ENCODE measurements at places on chromosomes 5 and 9.
A peak's percentile ranks its signal among the peaks of the same experiment; 100 is the strongest.

DNA sequence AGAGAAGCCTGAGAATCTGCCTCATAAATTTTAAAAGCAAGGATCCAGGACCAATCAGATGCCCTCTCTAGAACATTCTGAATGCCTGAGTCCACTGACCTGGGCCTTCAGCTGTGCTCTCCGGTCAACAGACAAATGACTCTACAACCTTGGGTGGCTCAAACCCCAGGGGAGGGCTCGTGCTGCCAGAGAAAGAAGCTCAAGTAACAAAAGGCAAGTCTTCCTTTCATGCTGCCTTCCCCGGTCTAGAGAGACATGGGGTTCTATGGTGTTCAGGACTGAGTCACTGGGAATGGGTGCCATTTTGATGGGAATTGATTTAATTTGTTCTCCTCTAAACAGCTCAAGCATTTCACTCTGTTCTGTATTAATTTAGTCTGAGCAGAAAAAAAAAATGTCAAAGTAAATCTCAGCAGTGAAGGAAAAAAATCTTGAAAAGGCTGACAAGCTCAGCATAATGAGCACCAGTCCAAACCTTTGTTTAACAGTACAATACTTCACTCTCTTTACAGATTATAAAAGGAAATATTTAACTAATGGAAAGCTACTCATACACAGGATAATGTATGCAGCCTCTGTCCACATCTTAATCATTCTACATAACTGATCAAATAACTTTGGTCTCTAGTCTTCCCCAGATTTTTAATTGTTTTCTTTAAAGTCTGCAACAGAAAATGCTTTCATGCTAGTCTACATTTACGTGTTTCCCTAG lies 191.0 kb downstream of the GLIS3 start:
- no peak for DNase-seq

DNA sequence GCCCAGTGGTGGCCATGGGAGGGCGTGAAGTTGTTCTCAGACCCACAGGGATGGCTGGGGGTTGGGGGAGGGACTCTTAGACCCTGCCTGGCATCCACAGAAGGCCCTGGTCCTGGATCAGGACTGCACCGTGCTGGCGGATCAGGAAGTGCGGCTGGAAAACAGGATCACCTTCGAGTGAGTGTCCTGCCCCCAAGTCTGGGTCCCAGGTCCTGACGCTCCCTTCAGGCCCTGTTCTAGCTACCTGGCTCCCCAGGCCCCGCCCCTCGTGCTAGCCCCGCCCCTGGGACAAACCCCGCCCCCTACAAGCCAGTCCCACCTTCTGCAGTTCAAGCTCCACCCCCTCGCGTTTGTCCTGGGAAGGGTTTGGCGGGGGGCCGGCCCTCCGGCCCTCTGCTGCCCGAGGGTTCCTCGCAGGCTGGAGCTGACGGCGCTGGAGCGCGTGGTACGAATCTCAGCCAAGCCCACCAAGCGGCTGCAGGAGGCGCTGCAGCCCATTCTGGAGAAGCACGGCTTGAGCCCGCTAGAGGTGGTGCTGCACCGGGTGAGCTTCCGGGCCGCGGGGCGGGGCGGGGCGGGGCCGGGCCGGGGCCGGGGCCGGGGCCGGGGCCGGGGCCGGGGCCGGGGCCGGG lies 12.9 kb downstream of the RGS14 start:
- DNase-seq, result peak; percentile 48

DNA sequence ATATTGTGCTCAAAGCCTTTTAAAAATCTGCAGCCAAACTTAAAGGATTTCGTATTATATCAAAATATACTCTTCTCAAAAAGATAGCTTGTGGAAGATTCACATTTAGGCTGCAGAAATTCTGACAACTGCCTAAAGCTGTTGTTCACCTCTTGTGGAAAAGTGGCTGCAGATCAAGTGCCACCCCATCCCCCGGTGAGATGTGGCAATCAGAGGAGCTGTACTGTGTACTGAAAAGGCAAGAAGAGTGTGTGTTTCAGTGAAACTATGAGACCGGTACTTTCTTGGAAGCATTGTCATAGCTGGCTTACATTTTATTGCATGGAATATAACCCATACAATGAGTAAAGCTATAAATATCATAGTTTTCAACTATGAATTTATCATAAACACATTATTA lies 64.3 kb downstream of the CDH18 start:
- DNase-seq, result no peak

DNA sequence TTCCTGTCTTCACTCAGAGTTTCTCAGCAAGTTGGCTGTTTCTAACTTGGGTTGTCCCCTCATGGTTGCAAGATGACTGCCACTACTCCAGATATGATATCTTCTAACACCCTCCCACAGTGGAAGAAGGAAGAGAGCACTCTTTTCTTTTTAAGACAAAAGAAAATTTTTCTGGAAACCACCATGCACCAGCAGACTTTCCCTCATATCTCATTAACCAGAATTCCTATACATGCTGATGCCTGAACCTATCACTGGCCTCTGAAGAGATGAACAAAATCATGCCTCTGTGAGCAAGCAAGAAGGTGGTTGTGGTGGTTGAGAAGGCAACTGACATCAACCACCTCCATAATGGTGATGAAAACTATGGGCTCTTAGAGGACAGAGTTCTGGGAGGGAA lies 56.8 kb downstream of the FEM1C start:
- DNase-seq, result no peak

GRCh38 chr9:77975806-77976205 lies 55.8 kb downstream of the GNAQ start:
- DNase-seq, result no peak

- no peak for DNase-seq
Measured at GRCh38 chr5:99331061-99331460, 402.3 kb upstream of the CHD1 start.

DNA sequence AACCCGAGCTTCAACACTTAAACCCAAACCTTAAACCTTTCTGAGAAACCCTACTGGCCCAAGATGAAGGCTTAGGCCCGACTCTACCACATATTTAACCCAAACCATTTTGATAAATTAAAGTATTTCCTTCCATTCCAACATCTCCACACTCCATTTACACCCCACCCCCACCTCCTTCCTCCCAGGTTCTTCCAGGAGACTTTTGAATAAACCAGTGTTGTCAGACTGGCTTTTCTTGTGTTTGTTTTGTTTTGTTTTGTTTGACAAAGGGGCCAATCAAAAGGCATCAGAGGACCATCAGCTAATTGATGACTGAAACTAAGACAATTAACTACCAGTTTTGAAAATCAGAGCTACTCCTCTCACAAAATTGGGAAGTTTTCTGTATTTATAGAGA lies 4.6 kb upstream of the ZNF608 start:
- no peak for DNase-seq

GRCh38 chr5:108696951-108697715 lies 50.6 kb upstream of the FER start:
- no peak for DNase-seq

- DNase-seq, result no peak
Measured at GRCh38 chr9:117526674-117527073, 111.8 kb upstream of the ASTN2 start.

DNA sequence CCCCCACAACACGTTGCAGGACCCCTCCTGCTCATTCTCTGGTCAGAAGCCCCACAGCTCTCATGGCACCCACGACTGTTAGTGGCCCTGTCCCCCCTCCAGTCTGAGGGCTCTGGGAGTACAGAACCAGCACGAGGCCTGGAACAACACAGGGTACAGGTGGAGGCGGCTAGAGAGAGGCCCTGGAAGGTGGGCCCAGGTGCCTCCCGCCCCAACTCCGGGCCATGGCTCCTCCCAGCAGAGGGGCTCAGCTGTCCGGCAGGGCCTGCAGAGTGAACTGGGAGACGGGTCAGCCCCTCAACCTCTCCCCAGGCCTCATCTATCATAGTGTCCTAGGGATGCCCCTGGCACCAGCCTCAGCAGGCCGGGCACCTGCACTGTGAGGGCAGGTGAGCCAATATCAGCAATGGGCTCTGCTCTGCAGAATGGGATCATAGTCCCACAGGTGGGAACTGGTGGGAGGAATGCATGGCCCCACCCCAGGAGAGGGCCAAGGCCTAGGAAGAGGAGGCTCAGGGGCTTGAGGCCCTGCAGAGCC lies 58.6 kb downstream of the BARX1 start:
- no peak for DNase-seq

GRCh38 chr9:35646153-35646532 lies 4.6 kb downstream of the SIT1 start:
- DNase-seq, result no peak

DNA sequence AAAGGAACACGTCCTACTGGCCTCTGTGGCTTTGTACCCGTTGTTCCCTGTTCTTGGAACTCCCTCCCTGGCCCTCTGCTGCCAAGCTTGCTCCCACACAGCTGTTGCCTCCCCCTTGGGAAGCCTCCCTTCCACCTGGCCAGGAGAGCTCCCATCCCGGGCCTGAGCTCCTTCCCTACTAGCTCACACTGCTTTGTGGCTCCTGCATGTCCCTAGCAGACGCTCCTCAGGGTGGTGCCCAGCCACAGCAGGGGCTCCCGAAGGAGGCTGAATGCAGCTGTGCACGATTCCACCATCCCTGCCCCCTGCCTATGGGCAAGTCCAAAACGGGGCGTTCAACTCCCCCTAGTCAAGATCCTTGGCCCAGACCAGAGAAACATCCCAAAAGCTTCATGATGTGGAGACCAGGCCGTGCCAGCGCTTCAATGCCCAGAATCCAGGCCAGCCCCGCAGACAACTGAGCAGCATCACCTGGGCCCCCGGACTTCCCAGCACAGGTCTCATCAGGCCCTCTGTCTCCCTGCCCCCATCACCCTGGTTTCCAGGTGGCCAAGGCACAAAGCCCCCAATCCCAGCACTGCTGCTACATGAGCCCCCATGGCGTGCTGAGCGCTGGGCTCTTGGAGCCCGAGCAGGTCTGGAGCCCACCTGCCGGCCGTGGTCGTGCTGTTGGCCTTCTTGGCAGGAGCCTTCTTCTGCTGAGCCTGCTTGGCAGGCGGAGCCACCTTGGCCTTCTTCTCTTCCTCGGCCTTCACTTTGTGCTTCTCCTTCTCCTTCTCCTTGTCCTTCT lies 14.3 kb downstream of the BRD3OS start:
- DNase-seq, result no peak

DNA sequence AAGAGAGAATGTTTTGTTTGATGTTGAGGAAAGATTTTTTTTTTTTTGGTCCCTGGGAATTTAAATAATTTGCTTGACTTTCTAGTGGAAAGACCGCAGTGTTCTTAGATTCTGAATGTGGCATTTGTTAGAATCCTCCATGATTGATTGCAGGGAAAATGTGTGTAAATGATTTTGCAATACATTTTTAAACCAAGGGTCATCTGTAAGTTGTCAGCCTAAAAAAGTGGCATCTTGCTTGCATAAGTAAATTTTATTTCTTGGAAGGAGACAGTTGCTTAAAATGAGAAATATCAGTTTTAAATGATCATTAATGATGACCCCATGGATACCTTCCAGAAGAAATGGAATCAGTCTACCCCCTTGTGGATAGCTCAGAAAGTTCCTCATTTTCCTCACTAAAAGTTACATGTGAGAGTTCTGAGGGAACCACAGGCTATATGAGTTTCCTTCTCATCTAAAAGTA lies 105.1 kb upstream of the SLC25A48 start:
- no peak for DNase-seq

- no peak for DNase-seq
Measured at GRCh38 chr9:94867842-94868312, 141.4 kb downstream of the AOPEP start.

DNA sequence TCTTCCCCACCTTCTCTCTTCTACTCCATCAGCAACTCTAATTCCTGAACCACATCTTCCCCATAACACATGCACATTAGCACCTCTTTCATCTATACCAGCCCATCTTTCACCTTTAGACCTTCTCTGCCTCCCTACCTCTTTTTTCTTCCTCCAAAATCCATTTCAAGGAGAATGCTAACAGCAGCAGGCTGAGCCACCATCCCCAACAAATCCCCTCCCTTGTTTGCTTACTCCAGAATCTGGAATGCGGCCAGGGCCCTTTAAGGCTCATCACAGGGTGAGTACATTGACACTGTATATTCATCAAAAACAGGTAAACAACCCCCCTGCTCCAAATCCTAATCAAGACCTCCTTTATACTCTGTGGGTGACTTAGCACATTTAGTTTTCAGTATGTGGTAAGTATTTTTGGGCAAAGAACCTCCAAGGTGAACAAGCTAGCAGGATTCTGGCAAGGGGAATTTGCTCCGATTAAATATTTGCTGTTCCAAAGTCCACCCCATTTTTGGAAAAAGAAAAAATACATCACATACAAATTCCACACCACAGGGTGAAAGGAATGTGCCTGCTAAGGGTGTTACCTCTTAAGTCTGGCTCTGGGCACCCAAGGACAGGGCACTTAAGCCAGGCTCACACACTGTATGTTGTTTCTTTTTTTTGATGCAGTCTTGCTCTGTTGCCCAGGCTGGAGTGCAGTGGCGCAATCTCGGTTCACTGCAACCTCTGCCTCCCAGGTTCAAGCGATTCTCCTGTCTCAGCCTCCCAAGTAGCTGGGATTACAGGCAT lies 71.4 kb downstream of the SERINC5 start:
- DNase-seq, result no peak

DNA sequence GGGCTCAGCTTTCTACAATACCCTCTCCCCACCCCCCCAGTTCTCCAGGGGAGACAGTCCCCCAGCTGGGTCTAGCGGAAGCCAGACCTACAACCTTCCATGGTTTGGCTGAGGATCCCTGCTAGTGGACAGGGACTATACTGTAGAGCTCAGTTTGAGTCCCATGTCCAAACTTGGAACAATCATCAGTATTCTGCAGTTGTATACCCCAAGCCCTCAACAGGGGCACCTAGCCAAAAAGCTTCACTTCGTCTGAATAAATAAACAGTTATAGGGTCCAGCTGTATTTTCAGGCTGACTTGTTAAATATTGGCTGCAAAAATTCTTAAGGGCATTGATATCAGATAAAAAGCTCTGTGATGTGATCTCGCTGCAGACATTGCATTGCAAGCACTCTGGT lies 15.4 kb upstream of the C9 start:
- DNase-seq, result no peak

- DNase-seq, result no peak
Measured at GRCh38 chr9:1639166-1639565, 376.0 kb upstream of the SMARCA2 start.

- no peak for DNase-seq
Measured at GRCh38 chr9:89530726-89531125, 32.8 kb upstream of the SEMA4D start.

DNA sequence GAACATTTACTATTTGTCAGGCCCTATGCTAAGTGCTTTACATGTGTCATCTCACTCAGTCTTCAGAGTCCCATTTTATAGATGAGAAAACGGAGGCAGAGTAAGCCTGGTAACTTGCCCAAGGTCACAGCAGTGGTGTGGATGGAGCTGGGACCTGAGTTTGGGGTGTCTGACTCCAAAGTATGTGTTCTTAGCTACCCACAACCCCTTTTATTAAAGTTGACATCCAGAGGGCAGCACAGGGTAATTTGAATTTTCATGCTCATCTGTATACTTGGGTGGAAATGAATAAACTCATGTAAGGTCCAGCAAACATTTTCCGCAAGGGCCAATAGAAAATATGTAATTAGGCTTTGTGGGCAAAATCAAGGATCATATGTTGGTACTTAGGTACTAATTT lies 93.4 kb upstream of the SLC25A48 start:
- no peak for DNase-seq

All from stimulated activated CD4-positive, alpha-beta T cell treated with anti-CD3 and anti-CD28 coated beads, Interleukin-15, amount 100 ng/mL, for 1 hour (primary cell).